ENCODE measurements at places on chromosomes 5 and 9.

DNA sequence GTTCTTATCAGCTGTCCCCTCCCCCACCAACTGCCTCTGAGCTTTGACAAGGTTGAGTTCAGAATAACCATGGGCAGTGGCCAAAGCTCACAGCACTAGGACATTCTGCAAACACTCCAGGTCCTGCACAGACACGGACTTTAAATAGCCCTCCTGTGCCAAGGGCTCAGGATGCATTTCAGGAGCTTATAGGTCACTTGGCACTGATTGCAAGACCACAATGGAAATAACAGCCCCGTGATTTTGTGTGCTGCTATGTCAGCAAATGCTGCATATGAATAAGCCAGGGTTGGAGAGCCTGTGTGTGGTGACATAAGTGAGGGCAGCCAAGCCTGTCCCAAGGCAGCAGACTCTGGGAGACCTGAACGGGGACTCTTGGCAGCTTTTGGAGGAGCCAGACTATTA, 150.7 kb downstream of the DMRT2 start:
- DNase-seq = no peak

GRCh38 chr5:56673171-56673570, 142.2 kb upstream of the MAP3K1 start:
- no peak for DNase-seq

DNA sequence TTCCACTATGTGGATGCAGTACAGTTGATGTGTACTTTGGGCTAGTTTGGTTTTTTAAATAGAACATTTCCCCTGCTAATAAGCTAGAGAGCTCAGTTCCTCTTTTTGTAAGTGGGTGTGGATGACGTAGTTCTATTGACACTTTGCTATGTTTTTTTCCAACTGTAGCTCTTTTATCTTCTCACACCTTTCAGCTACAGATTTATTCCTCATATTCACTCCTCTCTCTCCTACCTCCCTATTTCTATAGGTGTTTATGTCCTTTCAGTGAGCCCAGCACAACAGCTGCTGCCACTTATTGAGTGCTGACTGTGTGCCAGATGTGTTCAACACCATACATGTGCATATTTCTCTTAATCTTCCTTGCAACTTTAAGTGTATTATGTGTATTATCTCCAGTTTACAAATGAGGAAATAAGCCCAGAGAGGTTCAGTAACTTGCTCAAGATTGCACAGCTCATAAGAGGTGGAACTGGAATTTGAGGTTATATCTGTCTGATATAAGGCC, 215.7 kb downstream of the SEMA6A start:
- DNase-seq = no peak

DNA sequence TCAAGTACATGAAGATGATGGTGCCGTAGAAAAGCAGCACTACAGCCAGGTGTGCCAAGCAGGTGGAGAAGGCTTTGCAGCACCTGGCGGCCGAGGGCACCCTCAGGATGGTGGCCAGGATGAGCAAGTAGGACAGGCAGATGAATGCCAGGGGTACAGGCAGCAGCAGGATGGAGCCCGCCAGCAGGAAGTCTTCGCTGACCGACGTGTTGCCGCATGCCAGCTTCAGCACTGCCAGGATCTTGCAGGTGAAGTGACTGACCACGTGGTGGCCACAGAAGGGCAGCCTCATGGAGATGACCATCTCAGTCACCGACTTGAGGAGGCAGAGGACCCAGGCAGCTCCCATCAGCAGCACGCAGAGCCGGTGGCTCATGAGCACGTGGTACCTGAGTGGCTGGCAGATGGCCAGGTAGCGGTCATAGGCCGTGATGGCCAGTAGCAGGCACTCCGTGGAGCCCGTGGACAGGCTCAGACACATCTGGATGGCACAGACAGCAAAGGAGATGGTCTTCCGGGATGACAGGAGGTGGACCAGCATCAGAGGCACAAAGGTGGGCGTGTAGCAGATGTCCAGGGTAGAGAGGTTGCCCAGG, 482 bp downstream of the OR13J1 start:
- no peak for DNase-seq

- DNase-seq = no peak
Observed at GRCh38 chr5:20486826-20487225, 498.8 kb upstream of the CDH18 start.

GRCh38 chr5:96663608-96664007, 1.4 kb downstream of the CAST start:
- DNase-seq = no peak

DNA sequence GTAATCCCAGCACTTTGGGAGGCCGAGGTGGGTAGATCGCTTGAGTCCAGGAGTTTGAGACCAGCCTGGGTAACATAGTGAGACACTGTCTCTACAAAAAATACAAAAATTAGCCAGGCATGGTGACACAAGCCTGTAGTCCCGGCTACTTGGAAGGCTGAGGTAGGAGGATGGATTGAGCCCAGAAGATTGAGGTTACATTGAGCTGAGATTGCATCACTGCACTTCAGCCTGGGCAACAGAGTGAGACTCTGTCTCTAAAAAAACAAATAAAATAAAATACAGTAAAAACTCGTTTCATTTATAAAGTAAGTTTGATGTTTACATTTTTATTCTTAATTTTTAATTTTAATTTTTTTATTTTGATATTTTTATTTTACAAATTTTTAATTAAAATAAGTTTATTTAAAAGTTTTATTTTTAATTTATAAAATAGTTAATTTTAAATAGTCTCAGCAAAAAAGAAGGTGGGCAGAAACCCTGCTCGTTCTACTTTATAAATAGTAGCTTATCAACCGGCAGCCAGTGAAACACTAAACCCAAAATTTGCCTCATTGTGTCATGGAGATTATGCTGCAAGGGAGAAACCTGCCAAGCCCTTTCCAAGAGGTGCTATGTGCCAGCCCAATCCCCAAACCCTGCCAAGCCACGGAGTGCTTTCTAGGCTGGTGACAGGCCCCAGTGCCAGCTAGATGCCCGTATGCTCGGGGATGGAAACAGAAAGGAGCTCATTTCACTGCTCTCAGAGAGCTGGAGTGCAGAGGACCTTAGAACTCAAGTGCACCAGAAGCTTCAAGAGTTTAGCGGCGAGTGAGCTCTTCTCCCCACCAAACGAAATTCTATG, 38.9 kb downstream of the SERINC5 start:
- peak; percentile 39 for DNase-seq

DNA sequence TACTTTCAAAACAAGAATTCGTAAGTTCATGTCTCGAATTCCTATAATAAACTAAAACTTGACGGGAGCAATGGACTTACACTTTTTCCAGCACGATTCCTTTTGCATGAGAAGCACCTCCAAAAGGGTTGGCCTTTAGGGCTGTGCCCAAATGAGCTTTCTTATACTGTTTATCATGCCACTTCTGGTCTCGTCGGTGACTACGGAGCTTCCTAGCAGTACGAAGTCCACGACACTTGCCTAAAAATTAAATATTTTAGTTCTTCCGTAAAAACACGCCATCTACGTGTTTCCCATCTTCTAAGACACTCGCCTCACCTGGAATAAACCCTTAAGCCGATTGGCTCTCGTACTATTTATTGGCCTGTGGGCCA, 554 bp downstream of the RPS23 start:
- no peak for DNase-seq

GRCh38 chr5:38795986-38796741, 49.6 kb upstream of the OSMR start:
- no peak for DNase-seq

- no peak for DNase-seq
Observed at GRCh38 chr9:13002740-13003139, 227.9 kb downstream of the LURAP1L start.

- DNase-seq = no peak
Observed at GRCh38 chr5:179185256-179185940, 125.2 kb downstream of the ZNF354C start.

GRCh38 chr9:106733828-106734380, 129.1 kb upstream of the ZNF462 start:
- DNase-seq = no peak

GRCh38 chr5:73862796-73863195, 236.8 kb downstream of the ARHGEF28 start:
- no peak for DNase-seq

DNA sequence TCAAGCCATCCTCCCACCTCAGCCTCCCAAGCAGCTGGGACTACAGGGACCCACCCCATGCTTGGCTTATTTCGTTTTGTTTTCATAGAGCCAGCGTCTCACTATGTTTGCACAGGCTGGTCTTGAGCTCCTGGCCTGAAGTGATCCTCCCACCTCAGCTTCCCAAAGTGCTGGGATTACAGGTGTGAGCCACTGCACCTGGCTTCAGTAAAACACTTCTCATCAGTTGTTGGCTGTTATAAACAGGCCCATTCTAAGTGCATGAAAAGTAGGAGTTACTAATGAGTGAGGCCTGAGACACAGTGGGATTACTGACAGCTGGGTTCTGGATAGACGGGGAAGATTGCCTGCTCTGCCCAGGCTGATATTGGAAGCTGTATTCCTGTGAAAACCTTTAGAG, 3.5 kb downstream of the CRB2 start:
- DNase-seq = no peak

- no peak for DNase-seq
Observed at GRCh38 chr9:73074176-73074708, 77.4 kb upstream of the ANXA1 start.

DNA sequence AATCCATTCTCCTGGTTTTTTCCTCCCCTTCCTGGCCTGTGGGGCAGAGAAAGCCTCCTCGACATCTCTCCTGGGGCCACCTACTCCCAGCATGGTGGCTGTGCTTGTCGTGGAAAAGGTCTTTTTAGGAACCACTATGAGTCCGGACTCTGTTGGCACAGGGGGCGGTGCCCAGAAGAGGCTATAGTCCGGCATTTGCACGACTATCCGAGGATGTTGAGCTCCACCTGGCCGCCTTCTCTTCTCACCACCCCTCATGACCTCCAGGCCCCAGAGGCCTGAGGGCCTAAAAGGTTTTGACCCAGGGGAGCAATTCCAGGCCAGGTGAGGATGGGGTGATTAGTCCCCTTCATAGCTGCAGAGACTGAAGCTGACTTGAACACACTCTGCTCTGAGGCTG, 14.1 kb downstream of the CSF2 start:
- DNase-seq = no peak

- DNase-seq = no peak
Observed at GRCh38 chr5:5403741-5404140, 18.7 kb upstream of the ICE1 start.

GRCh38 chr5:78705826-78706225, 57.3 kb upstream of the LHFPL2 start:
- no peak for DNase-seq

DNA sequence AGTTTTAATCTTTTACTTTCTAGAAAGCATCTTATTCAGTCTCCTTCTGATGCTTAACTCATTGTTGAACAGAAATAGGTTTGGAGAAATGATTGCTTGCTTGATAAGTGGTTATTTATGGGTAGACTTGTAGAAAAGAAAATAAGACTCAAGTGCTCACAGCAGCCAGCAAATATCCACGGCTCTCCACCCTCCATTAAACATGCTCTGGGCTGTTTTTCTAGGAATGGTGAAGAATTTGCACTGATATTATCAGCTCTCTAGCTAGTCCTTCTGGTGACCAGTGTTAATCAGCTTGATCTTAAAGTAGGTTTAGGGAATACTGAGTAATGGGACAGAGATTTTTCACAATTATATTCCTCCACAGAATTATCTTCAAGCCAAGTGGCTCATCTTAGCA, 60.6 kb downstream of the SLC1A3 start:
- DNase-seq = no peak

- DNase-seq = no peak
Observed at GRCh38 chr9:5470122-5470521, 19.8 kb downstream of the CD274 start.

DNA sequence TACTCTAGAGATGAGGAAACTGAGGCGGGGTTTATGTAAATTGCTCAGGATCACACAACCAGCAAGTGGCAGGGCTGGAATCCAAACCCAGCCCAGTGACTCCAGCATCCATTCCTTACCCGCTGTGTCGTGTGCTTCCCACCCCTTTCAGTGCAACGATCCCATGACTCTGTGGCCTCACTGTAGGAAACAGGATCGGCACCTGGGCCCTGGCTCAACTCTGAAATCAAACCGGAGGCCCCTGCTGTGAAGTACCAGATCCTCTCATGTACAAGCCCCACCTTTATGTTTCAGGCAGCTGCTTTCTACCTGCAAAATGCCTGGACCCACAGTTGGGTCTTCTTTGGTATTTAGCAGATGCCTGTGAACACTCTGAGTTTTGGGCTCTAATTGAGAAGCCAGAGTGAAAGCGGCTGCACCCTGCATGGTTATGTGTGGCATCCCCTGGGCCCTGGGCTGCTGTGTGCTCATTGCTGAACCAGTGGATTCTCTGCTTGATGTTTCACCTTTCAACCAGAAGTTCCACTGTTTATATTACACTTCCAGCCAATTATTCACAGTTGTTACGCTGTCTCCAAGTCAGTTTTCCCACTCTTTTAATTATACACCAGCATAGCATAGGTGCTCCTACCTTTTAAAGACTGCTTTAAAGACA, 36.7 kb downstream of the ABLIM3 start:
- DNase-seq = peak; percentile 57

DNA sequence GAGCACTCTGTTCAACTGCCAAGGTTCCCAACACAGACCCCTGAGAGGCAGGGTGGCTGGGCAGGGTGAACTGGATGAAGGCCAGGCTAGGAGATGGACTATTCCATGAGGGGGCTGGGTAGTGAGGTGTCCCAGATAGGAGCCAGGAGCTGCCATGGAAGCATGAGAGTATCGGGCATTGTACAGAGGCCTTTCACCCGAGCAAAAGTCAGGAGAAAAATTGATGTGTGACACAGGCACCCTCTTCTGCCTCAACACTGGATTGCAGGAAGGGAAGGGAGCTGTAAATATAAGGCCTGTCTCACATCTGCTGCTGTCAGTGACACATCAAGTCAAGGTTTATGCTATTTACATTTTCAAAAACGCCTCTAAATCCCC, 74.6 kb downstream of the UBAP1 start:
- no peak for DNase-seq

DNA sequence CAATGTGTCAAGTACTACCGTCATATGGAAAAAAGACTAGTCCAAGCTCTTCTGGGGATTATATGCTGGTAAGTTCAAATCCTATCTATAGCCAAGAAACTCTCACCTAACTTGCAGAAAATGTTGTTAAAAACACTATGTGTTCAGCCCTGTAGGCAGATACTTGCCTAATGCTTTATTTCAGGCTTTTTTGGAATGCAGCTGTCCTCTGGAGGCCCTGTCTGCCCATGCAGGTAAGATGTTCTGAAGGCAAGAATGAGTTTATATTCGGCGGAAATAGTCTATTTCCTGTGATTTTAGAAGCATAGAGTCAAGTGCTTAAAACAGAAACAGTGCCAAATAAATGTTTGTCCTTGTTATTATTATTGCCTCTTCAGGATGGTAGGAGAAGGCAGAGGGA, 34.3 kb upstream of the PPP2R2B start:
- no peak for DNase-seq

DNA sequence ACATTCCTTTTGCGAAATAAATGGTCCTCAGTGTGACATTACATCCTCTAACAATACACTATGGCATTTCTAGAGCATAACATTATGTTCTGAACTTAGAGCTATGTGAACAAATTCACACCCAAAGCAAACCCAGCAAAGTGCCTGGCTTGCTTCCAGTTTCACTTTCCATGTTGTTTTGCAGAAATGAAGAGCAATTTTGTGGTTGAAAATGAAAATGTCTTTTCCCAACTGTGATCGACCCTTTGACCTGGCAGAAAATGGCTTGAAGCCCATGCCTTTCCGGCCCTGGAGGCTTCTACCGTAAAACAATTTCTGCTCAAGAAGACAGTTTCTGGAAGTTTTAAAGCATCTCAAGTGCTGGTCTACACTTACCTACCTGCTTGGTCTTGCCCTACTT, 344.7 kb upstream of the RGMB start:
- DNase-seq = no peak
